ENCODE measurements at places on chromosomes 4 and X.
A peak's percentile ranks its signal among the peaks of the same experiment; 100 is the strongest.

- DNase-seq: no peak
Measured at GRCh38 chr4:47274901-47275300, 188.6 kb downstream of the COMMD8 start.

DNA sequence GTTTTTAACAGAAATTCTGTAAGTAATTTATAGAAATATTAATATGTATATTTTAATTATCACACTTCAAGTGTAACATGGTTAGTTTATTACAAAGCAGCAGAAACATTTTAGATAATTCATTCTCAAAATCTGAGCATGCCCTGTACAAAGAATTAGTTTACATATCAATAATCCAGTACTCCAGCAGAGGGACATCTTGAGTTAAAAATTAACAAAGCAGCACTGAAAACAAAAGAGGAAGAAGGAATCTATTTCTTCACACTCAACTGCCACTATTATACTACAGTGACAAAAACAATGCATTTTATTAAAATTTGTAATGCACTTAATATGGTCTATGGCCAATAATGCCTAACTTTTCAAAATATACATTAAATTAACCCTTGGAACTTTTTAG is 179.1 kb upstream of the KLHL4 start:
- peak; percentile 7 for DNase-seq

DNA sequence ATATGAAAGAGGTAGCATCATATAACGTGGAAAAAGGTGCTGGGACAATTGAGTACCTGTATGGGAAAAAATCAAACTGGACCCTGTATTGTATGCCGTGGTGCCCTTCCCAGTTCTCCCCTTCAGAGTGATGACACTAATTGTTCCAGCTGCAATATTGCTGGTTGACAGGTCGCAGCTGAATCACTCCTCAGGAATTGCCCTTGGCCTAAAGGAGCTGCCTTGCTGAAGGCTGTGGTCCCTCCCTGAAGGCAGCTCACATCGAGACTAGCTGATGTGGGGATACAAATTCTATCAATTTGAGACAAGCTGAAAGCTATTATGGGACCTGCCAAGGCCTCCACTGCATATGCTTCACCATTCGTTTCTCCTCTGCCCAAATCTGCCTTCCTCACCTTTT is 39.3 kb upstream of the CXCL8 start:
- DNase-seq: no peak

- no peak for DNase-seq
Measured at GRCh38 chrX:12972243-12972642, 2.7 kb upstream of the TMSB4X start.

DNA sequence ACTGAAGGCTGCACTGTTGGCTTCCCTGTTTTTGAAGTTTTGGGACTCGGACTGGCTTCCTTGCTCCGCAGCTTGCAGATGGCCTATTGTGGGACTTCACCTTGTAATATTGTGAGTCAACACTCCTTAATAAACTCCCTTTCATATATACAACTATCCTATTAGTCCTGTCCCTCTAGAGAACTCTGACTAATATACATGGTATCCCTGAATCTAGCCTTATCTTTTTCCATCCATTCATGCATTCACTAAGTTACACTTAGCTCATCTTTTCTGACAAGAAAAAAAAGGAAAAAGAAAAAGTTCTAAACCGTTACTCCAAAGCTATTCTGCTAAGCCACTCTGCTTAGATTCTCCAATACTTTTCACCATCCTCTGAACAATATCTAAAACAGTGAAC is 1260.2 kb upstream of the PCDH7 start:
- DNase-seq: no peak

- DNase-seq: no peak
Measured at GRCh38 chr4:100988876-100989275, 358.4 kb downstream of the PPP3CA start.

GRCh38 chr4:73684097-73684496 is 56.3 kb upstream of the CXCL8 start:
- DNase-seq: no peak

- DNase-seq: no peak
Measured at GRCh38 chr4:39528061-39528465, 824 bp upstream of the UGDH start.

GRCh38 chr4:60359746-60360367 is 840.3 kb upstream of the ADGRL3 start:
- DNase-seq: no peak

DNA sequence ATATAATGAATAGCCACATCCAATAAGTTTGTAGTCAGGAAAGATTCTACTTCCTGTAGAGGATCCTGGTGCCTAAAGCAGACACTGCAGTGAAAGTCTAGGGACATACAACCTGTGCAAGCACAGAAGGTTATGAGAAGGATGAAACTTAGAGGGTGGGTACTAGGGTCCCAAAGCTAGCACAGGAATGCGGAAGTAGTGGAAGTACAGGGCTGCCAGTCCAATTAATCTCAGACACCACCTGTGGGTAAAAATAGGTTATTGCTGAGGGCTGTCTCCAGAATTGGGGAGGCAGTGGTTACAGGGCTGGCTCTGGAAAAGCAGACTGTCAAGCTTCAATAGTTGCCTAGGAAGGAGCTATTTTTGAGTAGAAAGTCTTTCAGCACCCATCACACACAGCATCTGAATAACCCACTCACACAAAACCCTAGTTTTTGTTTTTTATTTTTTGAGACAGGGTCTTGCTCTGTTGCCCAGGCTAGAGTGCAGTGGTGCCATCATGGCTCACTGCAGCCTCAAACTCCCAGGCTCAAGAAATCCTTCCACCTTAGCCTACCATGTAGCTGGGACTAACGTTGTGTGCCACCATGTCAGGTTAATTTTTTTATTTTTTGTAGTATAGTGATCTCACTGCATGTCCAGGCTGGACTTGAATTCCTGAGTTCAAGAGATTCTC is 50.8 kb upstream of the ELF2 start:
- DNase-seq: peak; percentile 12

- no peak for DNase-seq
Measured at GRCh38 chrX:17525762-17526555, 151.0 kb downstream of the NHS start.

- DNase-seq: peak; percentile 31
Measured at GRCh38 chr4:25310066-25310802, 2.3 kb upstream of the ZCCHC4 start.

- DNase-seq: no peak
Measured at GRCh38 chrX:30343206-30343605, 34.0 kb upstream of the NR0B1 start.

- no peak for DNase-seq
Measured at GRCh38 chrX:103386332-103386731, 10.0 kb downstream of the BEX3 start.

DNA sequence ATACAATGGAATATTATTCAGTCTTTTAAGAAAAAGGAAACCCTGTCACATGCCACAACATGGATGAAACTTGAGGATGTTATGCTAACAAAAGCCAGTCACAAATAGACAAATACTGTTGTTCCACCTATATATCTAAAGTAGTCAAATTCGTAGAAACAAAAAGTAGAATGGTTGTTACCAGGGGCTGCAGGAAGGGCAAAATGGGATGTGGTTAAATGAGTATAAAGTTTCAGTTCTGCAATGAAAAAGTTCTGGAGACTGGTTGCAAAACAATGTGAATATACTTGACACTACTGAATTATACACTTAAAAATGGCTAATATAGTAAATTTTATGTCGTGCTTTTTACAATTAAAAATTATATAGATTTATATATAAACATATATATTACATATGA is 12.2 kb downstream of the SPOCK3 start:
- no peak for DNase-seq

DNA sequence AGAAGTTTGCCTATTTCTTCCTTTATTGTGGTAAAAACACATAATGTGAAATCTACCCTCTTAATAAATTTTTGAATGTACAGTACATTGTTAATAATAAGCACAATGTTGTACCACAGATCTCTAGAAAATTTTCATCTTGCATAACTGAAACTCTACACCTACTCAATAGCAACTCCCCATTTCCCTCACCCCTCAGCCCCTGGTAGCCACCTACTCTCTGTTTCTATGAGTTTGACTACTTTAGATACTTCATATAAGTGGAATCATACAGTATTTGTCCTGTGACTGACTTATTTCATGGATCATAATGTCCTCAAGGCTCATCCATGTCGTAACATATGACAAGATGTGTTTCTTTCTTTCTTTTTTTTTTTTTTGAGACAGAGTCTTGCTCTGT is 446.4 kb downstream of the RPA4 start:
- no peak for DNase-seq

DNA sequence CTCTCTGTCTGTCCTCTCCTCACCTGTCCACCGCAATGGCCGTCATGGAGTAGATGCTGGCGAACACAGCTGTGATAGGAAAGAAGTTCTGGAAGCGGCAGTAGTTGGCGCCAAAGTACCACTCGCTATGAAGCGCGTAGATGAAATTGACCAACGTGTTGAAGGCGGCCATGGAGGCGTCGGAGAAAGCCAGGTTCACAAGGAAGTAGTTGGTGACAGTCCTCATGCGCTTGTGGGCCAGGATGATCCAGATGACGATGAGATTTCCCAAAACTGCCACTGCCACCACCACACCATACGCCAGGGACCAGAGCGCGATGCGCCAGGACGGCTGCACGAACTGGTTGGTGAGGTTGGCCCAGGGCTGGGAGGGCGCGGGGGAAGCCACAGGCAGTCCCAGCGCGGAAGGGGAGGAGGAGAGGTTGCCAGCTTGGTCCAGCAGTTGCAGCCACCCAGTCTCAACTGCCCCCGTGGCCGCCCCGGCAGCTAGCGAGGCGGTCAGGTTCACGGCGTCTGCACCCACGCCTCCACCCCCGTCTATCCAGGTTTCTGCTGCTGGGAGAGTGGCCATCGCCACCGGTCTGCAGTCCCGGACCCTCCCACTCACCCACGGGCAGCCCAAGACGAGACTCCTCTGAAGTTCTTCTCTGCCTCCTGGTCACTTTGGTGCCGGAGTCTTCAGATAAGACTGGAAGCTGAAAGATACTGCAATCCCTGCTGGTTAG is 518 bp downstream of the TACR3 start:
- no peak for DNase-seq

DNA sequence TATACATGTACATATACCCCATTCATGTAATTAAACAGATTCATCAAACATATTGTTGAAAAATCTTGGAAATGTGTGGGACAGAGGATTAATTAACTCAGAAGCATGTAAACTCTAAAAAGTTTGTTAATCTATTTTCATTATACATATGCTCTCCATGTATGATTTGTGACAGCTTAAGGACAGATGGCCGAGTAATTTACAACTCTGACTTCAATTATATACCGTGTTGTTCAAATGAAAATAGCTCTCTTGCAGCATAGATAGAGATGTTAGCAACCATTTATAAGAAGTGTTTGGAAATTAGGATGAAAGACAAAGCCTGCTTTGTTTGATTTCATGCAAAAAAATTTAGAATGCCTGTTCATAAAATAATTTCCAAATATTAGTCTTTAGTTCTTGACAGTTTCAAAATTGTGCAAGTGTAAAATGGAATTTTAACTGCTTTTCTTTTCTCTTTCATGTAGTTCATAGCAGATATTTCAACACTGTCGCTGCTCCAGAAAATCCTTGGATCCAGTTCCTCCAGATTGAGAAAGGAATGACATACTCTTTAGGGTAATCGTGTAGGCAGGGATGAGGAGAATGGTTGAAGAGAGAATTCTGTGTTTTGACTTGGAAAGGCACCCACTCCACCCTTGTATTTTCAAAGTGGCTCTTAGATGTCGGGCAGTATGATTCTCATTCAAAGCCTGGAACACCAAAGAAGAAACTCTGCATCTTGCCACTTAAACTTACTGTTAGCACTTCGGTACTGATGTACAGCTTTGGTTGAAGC is 23.1 kb downstream of the AFF2 start:
- no peak for DNase-seq

DNA sequence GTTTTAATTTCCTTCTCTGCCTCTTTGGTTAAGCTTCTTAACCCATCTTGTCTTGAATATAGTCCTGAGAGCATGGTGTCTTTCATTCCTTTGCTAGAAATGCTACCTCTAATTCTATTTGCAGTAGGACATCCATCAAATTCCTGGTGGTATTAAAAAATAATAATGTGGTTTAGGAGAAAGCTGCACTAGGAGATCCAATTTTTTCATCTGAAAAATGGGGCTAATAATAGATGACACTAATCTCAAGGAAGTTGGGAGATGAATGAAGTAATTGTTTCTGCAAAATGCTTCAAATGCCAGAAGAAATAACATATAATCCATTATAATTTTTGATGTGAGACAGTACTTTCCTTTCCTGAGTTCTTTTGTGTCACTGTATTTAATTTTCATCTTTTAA is 194.9 kb downstream of the PACRGL start:
- DNase-seq: no peak

DNA sequence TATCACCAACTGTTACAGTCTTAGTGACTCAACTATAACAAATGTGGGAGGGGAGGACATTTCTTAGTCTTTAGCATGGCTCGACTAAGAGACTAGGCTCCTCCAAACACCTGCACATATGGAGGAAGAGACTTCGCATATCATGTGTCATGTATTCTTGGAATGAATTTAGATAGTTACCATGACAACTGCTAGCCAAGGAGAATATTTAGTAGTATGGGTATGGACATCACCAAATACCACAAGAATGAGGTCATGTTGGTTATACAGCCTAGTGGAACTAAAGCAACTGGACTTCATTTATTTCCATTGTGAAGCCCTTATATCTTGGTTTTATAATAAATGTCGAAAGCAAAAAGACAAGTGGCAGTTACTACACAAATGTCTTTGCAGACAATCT is 512.3 kb downstream of the CFAP47 start:
- DNase-seq: no peak

GRCh38 chrX:29834764-29835163 is 380.6 kb upstream of the MAGEB2 start:
- no peak for DNase-seq

DNA sequence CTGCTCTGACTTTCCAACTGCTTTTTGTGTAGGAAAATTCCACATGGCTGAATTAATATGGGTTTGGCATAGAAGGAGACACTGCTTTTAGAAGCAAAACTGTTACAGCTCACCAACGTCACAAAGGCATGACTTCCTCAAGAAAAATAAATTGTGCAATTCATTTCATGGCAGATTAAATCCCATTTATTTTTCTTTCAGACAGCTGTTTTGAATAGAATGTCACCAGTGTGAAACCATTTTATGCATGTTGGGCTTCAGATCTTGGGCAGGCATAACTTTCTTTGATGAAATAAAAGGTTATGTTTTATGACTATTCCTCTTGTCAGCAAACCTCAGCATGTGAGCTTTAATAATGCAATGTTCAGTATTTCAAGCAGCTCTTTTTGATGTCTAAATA is 542.8 kb downstream of the GALNTL6 start:
- DNase-seq: no peak

- no peak for DNase-seq
Measured at GRCh38 chr4:166078955-166079354, 205.9 kb downstream of the TLL1 start.

DNA sequence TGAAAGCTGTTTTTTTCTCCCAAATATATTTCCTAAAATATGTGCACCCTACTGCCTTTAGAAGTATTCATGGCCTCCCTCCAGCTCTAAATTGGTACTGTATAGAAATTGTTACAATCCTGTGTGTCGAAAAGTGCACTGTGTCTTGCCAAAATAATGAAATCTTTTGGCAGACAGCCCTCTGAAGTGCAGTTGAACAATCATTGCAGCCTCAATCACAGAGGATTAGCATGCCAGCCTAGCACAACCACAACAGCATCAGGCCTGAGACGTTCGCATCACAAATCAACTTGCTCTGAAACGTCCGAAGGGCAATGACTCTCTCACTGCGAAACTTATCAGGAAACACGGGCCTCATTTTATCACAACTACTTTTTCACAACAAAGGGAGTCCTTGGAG is 99.0 kb downstream of the ANOS1 start:
- no peak for DNase-seq

- DNase-seq: no peak
Measured at GRCh38 chr4:2255501-2256155, 6.3 kb downstream of the MXD4 start.

GRCh38 chr4:44421330-44422065 is 27.1 kb downstream of the KCTD8 start:
- DNase-seq: no peak

All from GM13977 (cell line).